Kidney (tissue), 22 donors: ENCODE measurements at places on chromosomes 7 and 10. TPM values are rescaled to one million over a fixed set of nuclear protein-coding genes. Genes with fewer than 3 reads are reported as not detected.

DNA sequence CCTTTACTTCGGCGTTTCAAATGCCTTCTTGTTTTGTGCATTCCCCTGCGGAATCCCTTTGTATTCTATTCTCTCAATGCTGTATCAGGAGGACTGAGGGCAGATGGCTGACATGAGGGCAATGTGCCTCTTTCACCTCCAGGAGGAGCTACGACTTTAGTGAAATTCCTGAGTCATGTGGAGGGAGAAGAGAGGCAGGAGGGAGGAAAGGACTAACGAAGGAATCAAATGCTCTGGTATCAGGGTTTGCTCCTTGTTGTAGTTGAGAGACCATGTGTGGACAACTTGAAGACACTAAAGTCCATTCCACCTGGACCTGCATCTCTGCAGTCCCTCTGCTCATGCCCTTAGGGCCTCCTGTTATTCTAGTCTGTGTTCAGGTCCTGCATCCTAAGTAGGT is 40.2 kb upstream of the PRSS58 start:
- no peak for DNase-seq

KCND2 gene
- not detected for polyA plus RNA-seq

GRCh38 chr10:21976739-21977138 is 26.8 kb downstream of the DNAJC1 start:
- DNase-seq: no peak

DNA sequence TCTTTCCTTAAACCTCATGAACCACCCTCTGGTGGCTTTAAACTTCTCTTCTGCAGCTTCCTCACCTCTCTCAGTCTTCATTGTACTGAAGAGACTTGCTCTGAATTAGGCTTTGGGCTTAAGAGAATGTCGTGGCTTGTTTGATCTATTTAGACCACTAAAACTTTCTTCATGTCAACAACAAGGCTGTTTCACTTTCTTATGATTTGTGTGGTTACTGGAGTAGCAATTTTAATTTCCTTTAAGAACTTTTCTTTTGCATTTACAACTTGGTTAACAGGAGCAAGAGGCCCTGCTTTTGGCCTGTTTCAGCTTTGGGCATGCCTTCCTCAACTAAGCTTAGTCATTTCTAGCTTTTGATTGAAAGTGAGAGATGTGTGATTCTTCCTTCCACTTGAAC is 38.1 kb upstream of the CDHR3 start:
- no peak for DNase-seq

GRCh38 chr7:141181812-141182211 is 107.9 kb downstream of the TMEM178B start:
- no peak for DNase-seq

- DNase-seq: no peak
These were observed 1019.4 kb downstream of the TYW1 start for GRCh38 chr7:68015978-68016532.

GALNT17 gene
- polyA plus RNA-seq: 5.5 TPM

UNC5B gene
- 5.5 TPM for polyA plus RNA-seq

HOXA10 gene
- polyA plus RNA-seq: 17.9 TPM

DNA sequence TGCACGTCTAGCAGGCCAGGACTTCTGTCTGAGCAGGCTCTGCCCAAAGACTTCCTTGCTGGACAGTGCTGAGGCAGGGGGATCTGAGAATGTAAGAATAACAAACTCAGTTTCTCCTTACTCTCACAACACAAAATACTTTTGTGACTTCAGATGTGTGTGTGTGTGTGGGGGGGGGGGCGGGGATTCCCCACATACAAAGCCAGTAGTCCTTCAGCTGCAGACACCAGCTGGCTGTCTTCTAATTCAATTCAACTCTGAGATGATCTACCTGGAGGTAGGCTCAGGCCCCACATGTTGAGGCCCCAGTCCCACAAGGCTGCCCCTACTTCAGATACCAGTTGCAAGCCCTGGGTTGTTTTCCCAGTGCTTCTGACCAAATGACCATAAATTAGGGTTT is 4.7 kb upstream of the CXCL12 start:
- DNase-seq: no peak

DNA sequence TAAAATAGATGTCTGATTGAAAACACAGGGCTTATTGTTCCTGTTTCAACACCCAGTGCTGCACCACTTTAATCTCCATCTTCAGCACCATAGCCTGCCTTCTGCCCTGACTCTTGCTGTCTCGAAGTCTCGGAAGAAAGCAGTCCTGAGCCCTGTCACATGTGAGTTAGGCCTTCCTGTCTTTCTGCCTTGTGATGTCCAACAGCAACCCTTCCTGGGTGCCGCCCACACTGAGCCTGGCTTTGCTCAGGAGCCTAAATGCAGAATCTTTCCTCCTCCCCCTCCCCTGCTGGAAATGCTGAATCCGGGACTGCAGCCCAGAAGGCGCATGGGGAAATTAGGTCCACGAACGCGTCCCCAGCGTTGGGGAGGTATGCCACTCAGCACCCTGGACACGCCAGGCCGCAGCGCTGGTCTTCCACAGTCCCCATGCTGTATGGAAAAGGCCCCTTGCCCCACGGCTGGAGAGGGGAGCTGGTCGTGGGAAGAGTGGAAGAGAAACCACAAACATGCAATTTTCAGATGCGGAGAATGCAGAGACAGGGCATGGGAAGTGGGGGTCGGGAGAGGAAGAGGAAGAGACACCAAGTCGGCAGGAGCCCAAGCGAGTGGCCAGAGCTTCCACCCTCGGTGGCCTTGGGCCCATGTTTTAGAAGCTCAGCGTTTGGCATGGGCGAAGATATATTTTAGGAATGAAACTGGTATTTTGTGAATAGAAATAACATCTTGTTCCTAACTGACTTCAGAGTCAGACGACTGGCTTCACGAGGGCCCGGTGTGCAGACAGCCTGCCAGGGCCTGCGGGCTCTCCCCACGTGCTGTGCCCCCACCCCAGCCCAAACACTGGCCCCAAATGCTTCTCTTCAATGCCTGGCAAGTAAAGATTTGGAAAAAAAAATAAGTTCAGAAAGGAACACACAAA is 656.1 kb upstream of the FOXK1 start:
- DNase-seq: no peak
